Kasumi-1 (cell line): ENCODE measurements at places on chromosomes 5 and 9.

- DNase-seq = no peak
Observed at GRCh38 chr5:90337449-90338052, 72.0 kb downstream of the CETN3 start.

- DNase-seq = no peak
Observed at GRCh38 chr5:58407042-58407719, 52.7 kb downstream of the PLK2 start.

- no peak for DNase-seq
Observed at GRCh38 chr5:87754009-87754757, 341.5 kb upstream of the CCNH start.

- peak; percentile 72 for DNase-seq
Observed at GRCh38 chr5:127029581-127030258, 638 bp downstream of the MARCHF3 start.

GRCh38 chr9:93656426-93657239, 80.2 kb downstream of the PHF2 start:
- DNase-seq = no peak

DNA sequence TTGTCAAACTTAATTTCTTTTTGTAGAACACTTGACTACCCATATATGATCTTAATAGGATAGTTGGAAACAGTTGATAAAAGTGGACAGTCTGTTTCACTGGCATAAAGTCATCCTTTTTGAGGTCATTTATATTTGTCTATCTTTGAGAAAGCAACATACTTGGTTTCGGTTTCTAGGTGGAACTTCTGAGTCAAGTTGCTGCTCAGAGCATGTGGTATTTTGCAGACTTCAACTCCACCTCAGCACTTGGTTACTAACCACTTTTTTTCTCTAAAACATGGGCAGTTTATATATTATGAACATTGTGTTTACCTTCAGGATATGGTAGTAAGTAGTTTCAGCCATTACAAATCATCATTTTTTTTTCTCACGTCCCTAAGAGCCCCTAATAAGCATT, 1749.0 kb upstream of the C9orf72 start:
- DNase-seq = no peak

DNA sequence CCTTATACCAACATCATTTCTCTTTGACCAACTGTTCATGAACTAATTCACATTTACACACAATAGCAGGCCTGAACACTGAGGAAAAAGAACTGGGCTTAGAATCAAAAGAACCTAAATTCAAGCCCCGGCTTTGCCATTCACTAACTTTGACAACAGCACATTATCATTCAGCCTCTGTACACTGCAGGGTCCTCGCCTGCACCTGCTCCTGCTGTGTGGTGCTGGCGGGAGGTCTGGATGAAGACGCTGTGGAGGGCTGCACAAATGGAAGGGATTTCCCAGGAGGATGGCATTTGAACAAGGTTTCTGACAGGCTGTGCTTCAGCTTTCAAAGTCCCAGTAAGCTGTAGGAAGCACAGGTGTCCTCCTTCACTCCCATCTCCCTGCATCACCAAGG, 151.2 kb downstream of the ZDHHC21 start:
- DNase-seq = no peak
